ENCODE measurements at places on chromosomes 13 and 19. TPM values are rescaled to one million over a fixed set of nuclear protein-coding genes. Genes with fewer than 3 reads are reported as not detected.

ZNF541 gene
- total RNA-seq: 0.30 TPM

IGFL3 gene
- not detected for total RNA-seq

DCT gene
- total RNA-seq: 0.13 TPM

SLC25A30 gene
- 16.7 TPM for total RNA-seq

ATP8B3 gene
- 20.7 TPM for total RNA-seq

TBC1D4 gene
- total RNA-seq: 33.3 TPM

TRIM13 gene
- 23.4 TPM for total RNA-seq

CEACAM8 gene
- total RNA-seq: not detected

CEACAM4 gene
- total RNA-seq: not detected

AXL gene
- total RNA-seq: 0.17 TPM

TEX101 gene
- total RNA-seq: not detected

KIR2DL1 gene
- total RNA-seq: not detected

RFPL4A gene
- total RNA-seq: not detected

PSG2 gene
- not detected for total RNA-seq

NPAS1 gene
- total RNA-seq: not detected

CEACAM7 gene
- not detected for total RNA-seq

NTF4 gene
- total RNA-seq: not detected

ACER1 gene
- total RNA-seq: 0.40 TPM

GAS6 gene
- 3.0 TPM for total RNA-seq

ZNF490 gene
- total RNA-seq: 21.4 TPM

Measured in activated naive CD4-positive, alpha-beta T cell treated with anti-CD3 and anti-CD28 coated beads, Interleukin-2, amount 10 ng/mL, durations not matched to agents 5 hours and 36 hours (primary cell).